ENCODE measurements at places on chromosomes 5 and 9.

DNA sequence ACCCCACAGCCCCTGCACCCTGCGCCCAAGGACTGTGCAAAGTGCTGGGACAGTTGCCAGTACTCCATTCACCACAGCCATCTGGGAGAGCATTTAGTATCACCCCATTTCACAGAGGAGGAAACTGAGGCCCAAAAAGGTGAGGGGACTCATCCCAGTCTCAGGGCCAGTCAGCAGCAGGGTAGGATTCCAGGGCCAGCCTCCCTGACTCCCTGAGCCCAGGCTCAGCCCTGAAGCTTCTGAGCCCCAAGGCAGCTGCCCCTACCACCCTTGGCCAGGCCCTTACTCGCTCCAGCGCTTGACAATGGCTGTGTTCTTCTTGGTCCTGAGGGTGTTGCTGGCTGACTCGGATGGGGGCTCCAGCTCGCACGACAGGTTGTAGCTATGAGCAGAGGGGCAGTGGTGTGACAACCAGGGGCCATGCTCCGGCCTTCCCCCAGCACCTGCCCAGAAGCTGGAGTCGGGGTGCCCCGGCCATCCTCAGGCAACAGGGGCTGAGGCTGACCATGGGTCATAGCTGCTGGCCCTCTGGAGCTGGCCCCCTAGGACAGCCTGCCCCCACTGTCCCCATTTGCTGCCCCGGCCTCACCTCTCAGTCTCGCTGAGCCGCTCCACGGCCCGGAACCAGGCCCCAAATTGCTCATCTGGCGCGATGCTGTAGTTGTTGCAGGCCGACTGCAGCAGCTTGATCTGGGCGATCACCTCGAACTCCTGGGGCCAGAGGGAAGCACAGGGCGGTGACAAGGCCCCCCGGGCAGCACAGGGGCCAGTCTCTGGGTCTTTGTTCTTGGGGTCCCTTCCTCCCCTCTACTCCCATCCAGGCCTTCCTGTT is 18.6 kb downstream of the RALGDS start:
- DNase-seq: no peak

DNA sequence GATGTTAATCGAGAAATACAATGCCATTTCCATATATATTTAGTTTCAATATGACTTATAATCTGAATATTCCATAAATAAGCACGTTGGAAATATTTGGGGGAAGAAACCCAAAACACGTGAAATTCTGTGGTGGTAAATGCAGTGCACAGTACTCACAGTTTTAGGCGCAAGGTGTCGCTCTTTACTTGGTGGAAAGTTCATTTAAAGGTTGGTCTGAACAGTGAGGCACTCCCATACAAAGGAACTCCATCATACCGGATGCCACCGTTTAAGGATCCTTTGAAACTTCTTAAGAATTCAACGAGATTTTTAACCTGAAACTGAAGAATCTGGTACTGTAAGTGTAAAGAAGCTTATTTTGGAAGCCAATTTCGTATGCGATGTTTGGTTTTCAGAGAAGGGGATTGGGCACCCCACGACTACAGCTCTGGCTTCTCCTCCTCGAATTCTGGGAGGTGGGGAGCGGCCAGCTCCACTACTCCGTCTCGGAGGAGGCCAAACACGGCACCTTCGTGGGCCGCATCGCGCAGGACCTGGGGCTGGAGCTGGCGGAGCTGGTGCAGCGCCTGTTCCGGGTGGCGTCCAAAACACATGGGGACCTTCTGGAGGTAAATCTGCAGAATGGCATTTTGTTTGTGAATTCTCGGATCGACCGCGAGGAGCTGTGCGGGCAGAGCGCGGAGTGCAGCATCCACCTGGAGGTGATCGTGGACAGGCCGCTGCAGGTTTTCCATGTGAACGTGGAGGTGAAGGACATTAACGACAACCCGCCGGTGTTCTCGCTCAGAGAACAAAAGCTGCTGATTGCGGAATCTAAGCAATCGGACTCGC is at the start of gene PCDHA11:
TSS of gene PCDHA11 (plus strand) at position 237 of the 834 bp plus-strand sequence. CDS start at position 384, 147 bp downstream.
- no peak for DNase-seq

DNA sequence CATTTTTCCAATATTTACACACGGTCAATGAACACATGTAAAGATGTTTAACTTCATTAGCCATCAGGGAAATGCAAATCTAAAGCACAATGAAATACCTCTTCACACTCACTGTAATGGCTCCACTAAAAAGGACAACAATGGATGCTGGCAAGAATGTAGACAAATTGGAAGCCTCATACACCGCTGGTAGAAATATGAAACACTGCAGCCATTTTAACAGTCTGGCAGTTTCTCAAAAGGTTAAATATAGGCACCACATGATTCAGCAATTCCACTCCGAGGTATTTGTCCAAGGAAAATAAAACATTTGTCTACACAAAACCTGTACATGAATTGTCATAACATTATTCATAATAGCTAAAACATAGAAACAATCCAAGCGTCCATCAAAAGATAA is 20.0 kb downstream of the RNF145 start:
- DNase-seq: no peak

DNA sequence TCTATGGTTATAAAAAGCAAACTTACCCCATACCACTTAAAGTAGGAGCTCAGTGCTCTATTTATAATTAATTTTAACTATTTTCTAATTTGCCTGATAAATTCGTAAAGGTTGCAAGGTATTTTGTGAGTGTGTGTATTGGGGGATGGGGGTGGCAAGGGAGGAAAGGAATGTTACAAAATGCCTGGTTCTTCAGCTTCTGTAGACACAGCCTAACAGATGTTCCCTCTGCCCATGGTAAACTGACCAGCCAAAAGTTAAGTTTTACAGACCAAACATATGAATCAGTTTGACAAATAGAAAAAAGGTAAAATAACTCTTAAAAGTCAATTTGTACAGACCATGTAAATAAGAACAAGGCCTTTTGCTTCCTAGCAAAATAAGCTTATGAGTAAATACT is 232.6 kb downstream of the KIAA0825 start:
- DNase-seq: no peak

DNA sequence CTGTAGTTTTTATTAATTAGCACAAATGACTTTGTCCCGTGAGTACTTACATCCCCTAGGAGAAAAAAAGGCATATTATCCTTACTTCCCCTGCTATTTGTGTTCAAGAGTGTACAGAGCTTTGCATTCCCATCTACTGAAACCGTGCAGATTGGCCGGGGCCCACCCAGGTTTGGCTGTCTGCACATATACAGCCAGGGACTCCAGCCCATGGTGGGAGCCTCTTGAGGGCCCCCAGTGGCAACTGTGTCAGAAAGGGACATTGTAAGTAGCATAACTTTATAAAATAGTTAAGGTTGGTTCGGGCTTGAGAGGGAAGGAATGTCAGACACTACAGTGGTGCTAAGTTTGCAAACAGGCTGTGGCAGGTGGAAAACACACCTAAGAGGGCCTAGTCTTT is 24.7 kb downstream of the PHF2 start:
- peak; percentile 14 for DNase-seq
